ENCODE measurements at places on chromosomes 5 and 9.

DNA sequence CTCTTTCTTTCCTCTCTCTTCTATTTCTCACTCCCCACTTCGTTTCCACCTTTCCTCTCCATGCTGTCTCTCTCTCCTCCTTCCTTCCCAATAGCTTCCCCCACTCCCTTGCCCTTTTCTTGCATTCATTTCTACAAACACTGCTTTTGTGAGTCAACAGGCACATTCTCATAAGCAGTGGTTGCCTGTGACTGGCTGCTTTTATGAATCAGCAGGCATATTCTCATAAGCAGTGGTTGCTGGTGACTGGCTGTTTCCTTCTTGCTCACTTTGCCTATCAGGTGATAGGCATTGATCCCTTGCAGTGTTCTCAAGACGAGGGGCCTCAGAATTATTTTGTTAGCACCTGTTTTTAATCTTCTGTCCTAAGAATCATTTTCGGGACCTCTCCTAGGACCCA, 116.1 kb upstream of the ACTBL2 start:
- peak; percentile 9 for DNase-seq

DNA sequence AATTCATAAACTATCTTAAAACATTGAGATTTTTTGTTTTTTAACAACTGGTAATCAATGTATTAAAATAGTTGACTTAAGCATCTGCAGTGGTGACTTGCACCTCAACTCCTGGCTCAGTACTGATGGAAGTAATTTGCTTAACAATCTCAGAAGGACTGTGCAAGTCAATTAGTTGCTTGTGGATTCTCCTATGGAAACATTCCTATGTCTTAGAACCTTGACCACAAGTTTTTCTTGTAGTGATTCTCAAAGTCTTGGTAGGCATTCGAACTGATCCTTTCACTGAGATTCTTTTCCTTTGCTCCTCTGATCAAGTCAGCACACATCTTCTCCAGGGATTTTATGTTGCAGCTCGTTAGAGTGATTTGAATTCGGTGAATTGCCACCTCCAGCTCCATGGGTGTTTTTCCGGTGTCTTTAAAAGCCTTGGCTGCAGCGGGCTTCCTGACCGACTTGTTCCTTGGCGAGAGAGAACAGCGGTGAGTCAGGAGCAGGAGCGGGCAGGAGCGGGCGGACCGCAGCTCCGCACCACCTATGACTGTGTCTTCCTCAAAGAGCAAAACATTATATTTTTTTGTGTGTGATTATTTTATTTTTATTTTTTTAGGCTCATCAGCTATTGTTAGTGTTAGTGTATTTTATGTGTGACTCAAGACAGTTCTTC, 21.1 kb downstream of the HMGXB3 start:
- no peak for DNase-seq

DNA sequence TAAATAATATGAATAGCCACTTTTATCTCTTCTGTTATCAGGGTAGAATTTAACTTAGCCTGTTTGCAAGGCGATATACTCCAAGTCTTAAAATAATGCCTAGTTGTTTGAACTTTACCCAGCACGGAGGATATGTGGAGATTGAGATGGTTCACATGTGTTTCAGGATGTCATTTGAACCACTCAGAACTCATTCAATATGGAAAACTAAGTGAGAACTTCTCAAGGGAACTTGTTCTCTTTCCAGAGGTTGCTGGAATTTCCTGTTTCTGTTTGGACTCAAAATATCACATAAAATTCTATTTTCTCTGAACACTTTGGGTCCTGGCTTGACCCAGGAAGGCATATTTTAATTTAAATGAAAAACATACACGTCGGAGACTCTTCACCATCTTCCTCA, 139.1 kb upstream of the MYO10 start:
- no peak for DNase-seq

GRCh38 chr5:59583151-59583809, 310.2 kb downstream of the PDE4D start:
- DNase-seq = no peak

DNA sequence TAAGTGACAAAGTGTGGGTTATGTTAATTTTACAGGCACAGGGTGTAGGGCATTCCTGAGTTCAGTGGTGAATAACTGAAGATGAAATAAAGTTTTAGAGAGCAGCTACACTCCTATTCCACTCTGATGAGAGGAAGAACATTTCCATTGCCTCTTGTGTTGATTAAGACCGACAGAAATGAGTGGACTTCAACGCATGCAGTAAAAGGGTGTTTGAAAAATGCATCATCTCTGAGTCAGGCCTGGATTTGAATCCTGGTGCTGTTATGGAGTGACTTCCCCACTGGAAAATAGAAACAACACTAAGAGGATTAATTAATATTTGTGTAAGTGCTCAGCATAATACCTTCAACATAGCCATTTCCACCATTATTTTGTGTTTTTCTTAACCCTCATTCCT, 86.3 kb downstream of the PRR16 start:
- no peak for DNase-seq

DNA sequence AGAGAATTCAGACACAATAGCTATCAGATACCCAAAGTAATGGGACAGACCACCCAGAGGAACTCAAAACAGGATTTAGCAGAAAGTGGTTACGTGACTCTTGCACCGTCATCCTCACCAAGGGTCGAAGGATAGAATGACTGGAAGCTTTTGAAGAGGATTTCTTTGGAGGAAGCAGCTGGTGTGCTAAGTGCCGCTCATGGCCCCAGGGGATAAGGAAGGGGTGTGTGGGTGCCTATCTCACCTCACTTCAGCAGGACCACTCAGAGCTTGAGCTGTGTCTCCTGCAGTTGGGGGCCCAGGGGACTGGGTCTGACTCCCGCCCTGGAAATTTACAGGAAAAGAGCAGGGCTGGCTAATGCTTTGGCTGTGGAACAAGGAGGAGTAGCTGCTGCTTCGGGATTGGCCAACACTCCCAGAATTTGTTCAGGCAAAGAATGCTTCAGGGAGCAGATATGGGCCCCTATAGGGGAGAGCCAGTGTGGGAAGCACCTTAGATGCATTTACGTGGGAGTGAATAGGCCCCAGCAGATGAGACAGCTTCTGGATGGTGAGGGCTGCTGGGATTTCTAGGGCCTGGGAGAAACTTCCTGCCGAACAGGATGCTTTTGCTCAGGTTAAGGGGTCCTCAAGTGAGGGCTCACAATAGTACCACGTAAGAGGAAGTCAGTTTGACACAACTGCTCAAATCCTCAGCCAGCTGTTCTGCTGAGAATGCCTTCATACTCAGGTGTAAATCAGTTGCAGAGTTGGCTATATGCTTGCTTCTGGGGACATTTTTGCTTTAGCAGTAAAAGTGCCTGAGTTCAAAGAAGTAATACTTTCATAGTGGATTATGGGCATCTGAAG, 29.1 kb upstream of the TOMM5 start:
- DNase-seq = no peak

- DNase-seq = no peak
These were observed 134.7 kb upstream of the DMRT1 start for GRCh38 chr9:706606-707459.

- no peak for DNase-seq
These were observed 197.8 kb upstream of the NREP start for GRCh38 chr5:111954516-111955395.

GRCh38 chr5:152335461-152335860, 69.6 kb downstream of the NMUR2 start:
- DNase-seq = no peak

DNA sequence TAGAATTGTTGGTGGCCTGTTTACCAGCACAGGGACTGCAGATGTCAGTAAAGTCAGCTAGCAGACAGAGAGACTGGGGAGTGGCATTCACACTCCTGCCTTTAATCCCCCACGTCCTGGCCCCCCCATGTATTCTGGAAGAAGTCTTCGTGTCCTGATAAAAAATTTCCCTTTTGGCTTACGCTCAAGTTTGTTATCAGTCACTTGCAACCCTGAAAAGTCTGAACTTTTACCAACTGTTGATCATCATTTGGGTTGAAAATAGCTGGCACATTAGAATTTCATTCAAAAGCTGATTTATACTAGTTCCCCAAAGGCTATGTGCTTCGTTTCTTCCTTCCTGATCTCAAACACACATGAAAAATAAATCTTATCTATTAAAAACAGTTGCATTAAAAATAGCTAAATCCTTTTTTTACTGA, 5.8 kb upstream of the CRHBP start:
- no peak for DNase-seq

DNA sequence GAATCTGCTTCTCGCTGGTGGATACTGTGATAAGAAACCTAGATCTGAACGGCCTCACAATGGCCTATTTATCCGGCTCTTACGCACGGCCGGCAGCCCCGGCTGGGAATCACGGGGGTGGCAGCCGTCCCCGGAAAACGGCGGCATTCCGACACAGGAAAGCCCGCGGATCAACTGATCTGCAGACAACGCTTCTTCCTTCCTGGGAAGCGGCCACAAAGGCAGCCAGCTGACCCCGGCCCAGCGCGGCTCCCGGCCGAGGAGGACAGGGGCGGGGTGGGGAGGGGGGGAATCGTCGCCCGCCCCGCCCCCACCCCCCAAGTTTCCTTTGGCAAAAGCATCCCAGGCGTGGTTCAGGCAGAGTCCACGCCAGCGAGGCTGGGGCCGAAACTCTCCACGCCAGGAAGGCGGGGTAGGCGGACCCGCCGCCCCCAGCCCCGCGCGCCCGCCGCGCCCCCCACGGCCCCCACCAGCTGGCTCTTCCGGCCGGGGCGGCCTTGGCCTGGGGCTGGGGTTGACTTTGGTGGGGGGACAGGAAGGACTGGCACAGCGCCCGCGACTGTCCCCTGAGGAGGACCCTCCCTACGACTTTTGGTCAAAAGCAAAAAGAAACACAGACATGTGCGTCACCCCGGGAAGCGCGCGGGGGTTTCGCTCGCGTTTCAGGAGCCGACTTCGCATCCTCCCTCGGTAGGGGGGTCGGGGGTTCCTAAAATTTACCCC, 247.7 kb upstream of the ANKRD55 start:
- DNase-seq = no peak

DNA sequence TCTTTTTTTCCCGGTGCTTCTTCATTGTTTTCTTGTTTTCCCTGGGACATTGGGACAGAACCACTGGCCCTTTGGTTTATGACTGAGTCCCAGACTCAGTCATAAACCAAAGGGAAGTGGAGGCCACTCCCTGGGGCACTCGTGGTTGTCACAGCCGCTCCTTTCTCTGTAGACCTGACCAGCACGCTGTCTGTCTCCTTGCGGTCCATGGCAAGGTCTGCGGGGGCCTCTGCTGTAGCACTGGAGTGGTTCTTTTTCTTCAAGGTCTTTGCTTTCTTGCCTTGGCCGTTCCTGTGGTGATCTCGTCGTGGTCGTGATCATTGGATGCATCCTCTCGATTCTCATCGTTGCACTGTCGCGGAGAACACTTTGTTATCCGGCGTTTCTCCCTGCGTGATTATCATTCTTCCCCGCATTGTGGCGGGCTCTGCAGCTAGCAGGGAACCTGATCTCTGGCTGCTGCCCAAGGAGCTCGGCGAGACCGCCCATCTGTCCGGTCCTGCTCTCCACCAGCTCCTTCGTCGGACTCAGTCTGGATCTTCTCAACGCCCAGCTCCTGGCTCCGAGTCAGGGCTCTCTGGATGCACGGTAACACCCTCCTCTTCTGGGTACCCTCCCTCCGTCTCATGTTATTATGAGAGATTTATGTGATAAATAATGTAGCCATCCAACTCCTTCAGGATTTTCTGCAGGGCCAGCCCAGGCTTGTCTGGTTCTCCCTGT, 43.5 kb upstream of the MPDZ start:
- DNase-seq = no peak

DNA sequence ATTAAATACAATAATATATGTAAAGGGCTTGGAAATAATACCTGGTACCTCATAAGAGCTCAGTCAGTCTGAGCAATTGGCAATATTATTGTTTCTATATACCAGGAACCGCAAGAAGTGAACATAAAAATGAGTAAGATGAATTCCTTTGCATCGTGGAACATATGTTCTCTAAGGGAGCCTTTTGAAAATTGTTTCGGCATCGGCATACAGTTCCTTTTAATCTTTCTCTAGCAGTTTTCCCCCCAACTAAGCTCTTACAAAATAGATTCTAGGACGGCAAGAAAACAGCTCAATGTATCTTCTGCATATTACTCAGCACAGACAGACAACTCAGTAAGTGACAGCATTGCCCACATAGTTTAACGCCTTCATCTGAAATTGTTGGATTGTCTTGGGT, 426.6 kb upstream of the WWC1 start:
- no peak for DNase-seq

DNA sequence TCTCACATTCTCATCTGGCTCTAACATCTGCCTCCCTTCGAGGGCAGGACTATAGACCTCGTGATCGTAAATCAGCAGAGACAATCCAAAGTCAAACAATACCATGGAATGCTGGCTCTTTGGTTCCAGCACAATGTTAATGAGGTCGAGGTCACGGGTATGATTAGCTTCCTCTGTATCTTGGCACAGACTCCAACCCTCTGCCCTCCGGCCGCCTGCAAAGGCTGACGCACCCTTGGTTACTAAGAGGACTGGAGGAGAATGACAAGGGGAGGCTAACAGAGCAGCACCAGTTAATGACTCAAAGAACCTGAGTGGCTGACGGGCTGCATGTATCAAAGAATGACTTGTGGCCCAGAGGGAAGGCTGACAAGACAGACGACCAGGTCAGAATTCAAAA, 10.1 kb downstream of the LHFPL2 start:
- DNase-seq = peak; percentile 86

GRCh38 chr9:8085986-8086385, 286.4 kb upstream of the DMAC1 start:
- no peak for DNase-seq

DNA sequence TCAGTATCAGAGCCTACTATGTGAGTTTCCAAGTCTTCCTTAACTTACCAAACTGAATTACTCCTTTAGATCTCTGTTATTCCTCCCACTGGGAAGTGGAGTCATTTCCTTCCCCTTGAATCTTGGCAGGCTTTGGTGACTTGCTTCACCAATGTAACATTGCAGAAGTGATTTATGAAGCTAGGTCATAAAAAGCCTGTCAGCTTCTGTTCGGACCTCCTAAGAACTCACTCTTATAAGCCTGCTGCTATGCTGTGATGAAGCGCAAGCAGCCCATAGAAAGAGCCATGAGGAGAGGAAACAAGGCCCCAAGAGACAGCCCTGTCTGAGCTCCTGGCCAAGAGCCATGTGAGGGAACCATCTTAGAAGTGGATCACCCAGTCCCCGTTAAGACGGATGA, 14.2 kb upstream of the FOXB2 start:
- DNase-seq = no peak

DNA sequence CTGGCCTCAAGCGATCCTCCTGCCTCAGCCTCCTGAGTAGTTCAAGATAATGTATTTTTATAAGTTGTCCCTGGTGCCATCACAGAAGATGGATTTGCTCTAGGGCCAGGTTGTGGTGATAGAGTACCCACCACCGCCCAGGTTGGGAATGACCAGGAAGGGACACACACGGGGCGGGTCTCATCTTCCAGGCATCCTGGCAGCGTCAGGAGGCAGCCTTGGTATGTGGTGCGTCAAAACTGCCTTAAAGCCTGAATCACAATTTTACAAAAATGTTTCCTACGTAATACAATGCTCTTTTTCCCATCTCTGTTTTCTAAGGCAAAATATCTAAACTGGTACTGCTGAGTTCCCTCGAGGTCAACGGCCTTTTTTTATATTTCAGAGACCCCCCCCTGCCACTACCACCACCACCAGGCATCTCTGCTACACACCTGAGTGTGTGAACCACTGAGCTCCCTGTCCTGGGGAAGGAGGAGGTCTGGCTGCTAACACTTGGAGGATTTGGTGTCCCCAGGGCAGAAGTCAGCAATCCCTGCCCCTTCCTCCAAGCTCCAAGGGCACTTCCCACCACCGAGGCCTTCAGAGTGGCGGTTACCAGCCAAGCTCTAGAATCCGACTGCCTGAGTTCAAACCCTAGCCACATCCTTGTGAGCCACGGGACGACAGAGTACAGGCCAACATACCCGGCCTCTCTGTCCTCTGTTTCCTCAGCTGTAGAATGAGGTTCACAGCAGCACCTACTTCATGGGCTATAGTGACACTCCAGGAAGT, 47.3 kb downstream of the SLC6A7 start:
- DNase-seq = no peak
